Iris pigment epithelial cell (primary cell): ENCODE measurements at places on chromosomes 13 and 19.
A peak's percentile ranks its signal among the peaks of the same experiment; 100 is the strongest.

GRCh38 chr13:27281420-27281819 is 10.8 kb downstream of the RASL11A start:
- DNase-seq: no peak

DNA sequence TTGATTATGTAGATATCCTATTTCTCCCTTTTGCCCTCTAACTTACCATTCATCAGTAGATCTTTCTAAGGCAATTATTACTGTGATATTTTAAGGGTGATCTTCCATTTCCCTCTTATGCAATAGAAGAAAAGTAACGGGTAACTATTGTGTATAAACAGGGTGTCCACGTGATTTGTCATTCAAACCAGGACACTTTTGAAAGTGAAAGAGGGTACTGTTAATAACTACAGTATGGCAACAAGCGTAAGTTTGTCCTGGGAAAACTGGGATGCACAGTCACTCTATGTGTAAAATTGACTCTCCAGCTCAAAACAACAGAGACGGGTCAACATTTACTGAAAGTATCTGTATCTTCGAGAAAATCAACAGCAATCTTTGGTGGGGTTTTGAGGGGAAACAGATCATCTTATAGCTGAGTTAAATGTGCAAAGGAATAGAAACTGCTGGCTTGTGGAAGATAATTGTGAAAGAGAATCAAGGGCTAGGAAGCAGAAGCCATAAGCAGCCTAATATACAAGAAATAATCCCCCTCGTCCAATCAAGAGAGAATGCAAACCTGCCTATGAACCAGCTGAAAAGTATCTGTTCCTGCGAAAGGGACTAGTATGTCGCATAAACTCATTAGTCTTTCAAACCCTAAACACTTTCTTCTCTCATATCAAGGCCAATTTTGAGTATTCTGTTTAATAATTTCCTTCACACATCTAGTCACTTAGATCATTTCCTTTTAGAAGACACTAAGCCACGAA is 126.7 kb downstream of the FOXO1 start:
- peak; percentile 43 for DNase-seq

- DNase-seq: no peak
Measured at GRCh38 chr19:8108560-8109445, 40.6 kb downstream of the FBN3 start.

GRCh38 chr13:97254816-97255215 is 32.7 kb downstream of the MBNL2 start:
- peak; percentile 81 for DNase-seq

DNA sequence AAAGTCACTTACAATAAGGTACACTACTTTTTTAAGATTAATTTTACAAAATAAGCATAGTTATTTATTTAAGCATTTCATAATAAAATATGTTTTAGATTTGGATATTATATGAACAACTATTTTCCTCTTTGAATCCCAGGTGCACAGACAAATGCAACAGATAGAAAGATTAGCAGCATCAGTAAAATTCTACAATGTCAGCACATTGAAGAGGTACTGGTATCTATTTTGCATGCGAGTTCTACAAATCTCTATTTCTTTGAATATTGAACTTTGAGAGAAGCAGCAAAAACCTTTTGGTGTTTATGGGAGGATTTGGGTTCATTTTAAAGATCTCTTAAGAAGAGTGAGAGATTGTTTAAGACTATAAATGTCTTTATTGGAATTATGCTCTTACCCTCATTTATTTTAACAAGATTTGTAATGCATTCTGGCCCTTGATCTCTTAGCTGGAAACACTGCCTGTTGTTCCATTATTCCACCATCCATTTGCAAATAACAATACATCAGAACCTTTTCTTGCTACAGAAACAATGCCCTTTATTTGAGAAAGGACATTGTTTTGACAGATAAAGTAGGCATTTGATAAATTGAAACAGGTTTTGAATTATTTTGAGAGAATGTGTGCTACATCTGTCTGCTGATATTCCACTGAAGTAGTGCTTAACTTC is 558.8 kb upstream of the KLHL1 start:
- no peak for DNase-seq
